ENCODE measurements at places on chromosomes 3 and 15.

GRCh38 chr3:169668957-169669741 lies 5.6 kb upstream of the MECOM start:
- no peak for DNase-seq

DNA sequence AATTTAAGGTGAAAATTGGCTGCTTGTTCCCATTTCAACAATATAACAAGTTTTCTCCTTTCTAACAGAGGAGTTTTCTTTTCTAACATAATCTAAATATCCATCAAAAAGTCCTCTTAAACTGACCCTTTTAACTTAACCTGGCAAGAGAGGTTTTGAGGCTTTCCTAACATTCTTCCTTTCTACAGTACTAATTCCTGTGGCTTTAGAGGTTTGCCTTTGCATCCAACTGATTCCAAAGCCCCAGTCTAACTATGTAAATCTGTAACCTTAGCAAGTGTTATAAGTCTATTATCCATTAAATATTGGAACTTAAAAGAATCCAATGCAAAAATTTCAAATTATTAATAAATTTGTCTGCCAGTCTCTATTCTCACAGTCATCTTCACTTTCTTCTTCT lies 134.1 kb downstream of the ISL2 start:
- DNase-seq = no peak

DNA sequence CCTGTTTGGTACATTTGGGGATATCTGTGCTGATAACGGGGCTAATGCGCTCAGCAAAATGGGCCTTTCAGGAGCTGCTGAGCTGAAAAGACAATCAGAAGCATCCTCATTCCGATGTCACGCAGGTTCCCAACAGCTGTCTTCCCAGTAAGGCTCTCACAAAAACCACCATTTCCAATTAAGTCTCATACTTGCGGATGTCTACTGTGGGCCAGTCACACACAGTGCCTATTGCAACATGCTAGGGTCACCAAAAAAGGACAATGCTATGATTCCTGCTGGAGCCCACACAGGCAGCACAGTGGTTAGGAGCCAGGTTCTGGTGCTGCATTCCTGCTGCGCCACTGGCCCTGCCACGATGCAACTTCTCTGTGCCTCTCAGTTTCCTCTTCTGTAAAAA lies 16.4 kb upstream of the LDHAL6B start:
- DNase-seq = no peak

DNA sequence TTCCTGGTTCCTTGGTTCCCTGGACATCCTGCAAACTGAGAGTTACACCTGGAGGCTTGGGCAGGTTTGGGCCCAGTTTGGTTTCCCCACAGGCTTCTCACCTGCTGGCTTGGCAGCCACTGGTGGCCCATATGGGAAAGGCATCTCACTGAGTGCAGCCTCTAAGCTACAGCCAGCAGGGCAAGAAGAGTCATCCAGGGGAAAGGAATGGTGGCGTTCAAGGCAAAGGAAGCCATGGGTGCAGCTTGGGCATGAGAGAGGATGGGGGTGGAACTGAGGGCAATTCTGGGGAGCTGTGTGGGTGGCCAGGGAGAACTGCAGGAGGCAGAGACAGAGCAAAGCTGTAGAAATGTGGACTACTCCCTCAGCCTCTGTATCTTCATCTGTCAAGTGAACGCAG lies 106.4 kb downstream of the EPHB1 start:
- no peak for DNase-seq

- DNase-seq = no peak
Measured at GRCh38 chr3:44529927-44530326, 25.1 kb upstream of the ZKSCAN7 start.

GRCh38 chr3:139127101-139127500 lies 82.4 kb upstream of the PRR23C start:
- DNase-seq = no peak

DNA sequence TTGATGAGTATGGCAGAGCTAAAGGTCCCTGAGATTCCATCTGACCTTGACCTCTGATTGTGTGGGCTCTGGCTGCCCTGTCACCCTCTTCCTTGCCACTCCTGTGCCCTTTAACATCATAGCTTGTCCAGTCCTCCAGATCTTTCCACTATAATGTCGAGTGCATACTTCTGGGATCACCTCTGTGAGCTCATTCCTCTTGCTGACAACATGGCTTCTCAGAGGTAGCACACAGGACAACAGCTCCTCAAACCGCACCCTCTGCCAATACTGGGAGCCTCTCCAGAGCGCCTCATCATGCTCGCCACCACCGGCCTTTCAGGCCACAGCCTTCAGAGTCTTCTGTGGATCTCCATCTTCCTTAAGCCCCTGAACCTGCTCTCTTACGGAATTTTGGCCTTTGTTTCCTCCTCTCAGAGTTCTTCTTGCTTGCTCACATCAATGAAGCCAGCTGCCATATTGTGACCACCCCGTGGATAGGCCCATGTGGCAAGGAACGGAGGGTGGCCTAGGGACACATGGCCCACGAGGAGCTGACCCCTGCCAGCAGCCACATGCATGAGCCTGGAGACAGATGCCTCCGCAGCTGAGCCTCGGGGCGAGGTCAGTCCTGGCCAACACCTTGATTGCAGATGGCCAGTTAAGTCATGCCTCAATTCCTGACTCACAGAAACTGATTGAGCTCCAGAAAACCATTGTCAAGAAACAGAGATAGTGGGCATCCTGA lies 31.1 kb downstream of the PLA2G4D start:
- no peak for DNase-seq

DNA sequence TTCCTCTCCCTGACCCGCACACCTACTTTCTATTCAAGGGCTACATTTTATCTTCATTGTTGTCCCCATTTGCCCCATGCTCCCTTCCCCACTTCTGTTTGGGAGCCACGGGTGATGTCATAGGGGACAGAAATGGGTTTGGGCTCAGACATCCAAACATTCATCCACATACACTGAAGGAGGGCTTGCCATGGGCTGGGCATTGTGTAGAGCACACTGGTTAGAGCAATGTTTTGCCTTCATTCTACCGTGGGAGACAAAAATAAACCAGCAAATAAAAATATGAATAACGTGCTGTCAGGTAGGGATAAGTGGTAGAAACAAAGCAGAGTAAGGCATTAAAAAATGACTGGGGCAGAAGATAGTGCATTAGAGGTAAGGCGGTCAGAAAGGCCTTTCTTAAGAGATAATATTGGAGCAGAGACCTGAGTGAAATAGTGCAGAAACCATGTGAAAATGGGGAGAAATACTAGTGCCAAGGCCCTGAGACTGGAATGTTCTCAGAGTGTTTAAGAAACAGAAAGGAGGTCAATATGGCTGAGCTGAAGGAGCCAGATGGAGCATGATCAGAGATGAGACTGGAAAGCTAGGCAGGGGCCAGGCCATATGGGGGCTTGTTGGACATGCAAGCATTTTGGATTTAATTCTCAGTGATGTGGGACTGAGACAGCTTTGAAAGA lies 40.9 kb upstream of the CLSTN2 start:
- DNase-seq = no peak

GRCh38 chr3:23726811-23727548 lies 78.8 kb upstream of the UBE2E1 start:
- DNase-seq = no peak

GRCh38 chr3:129013491-129013891 lies 12.4 kb downstream of the EFCC1 start:
- DNase-seq = no peak

GRCh38 chr15:25684521-25685431 lies 178.4 kb downstream of the ATP10A start:
- no peak for DNase-seq

DNA sequence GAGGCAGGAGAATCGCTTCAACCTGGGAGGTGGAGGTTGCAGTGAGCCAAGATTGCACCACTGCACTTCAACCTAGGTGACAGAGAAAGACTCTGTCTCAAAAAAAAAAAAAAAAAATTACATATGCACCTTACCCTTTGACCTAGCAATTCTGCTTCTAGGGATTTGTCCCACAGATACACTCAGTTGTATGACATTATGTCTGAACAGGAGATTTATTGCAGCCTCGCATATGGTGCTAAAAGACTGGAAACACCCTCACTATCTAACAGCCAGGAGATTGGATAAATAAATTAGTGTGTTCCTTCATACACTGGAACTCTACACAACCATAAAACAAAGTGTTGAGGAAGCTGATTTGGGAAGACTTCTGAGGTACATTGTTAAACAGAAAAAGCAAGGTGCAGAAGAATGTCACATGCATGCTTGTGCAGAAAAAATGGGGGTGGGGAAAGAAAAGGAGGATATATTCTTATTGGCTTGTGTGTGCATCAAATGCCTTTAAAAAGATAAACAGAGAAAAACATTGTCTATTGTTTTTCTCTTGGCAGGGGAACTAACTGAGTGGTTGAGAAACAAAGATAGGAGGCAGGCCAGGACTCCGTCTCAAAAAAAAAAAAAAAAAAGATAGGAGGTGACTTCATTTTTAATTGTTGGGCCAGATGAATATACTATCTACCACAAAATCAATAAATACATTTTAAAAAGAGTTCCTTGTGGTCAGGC lies 30.9 kb downstream of the PPCDC start:
- DNase-seq = no peak

DNA sequence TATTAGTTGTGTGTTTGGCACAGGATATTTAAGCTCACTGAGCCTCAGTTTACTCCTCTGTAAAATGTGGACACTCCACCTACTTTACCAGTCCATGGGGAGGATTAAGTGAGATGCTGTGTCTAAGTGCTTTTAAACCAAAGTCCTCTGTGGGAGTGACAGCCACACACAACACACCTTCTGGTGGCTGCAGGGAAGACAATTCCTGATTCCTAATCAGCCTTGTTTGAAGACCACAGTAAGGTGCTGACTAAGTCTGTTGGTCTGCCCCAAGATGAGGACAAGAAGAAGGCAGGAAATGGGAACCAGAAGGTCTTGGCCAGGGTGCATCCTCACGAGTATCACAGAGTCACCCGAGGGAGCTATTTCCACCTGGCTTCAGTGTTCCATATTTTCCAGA lies 52.3 kb downstream of the EPHB1 start:
- DNase-seq = no peak

GRCh38 chr15:67013696-67014095 lies 51.7 kb upstream of the SMAD3 start:
- no peak for DNase-seq

DNA sequence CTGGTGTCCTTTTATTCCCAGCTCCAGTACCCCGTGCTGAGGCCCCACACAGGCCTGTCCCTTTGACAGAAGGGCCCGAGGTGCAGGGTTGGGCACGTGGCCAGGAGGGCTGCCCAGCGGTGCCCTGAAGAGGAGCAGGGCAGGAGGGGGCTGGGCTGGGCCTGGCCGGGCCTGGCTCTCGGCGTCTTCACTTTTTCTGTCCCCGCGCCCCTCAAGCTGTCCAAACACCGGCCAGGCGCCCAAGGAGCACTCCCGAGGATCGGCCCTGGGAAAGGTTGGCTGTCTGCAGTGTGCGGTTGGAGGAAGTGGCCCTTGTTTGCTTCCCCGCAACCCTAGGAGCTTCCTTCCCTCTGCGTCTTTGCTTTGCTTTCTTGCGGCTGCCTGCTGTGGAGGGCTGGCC lies 84.1 kb downstream of the WNT7A start:
- DNase-seq = no peak

DNA sequence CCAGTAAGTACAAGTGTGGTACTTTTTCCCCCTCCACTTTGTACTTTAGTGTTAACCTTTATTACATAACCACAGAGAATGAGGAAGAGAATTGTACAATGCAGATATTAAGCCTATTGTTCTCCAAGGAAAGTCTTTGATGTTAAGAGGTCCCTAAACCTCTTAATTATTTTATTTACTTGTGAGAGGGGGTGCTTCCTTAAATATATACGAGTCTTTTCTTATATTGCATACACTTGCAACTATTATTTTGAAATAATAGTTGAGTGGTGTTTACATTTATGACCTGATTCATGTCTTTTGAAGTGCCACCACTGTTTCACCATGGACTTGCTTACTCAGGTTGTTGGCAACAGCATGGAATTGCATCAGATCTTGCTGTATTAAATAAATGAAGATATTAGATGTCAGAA lies 10.1 kb downstream of the USP3 start:
- DNase-seq = no peak

GRCh38 chr3:118408431-118408830 lies 626.2 kb downstream of the IGSF11 start:
- no peak for DNase-seq

DNA sequence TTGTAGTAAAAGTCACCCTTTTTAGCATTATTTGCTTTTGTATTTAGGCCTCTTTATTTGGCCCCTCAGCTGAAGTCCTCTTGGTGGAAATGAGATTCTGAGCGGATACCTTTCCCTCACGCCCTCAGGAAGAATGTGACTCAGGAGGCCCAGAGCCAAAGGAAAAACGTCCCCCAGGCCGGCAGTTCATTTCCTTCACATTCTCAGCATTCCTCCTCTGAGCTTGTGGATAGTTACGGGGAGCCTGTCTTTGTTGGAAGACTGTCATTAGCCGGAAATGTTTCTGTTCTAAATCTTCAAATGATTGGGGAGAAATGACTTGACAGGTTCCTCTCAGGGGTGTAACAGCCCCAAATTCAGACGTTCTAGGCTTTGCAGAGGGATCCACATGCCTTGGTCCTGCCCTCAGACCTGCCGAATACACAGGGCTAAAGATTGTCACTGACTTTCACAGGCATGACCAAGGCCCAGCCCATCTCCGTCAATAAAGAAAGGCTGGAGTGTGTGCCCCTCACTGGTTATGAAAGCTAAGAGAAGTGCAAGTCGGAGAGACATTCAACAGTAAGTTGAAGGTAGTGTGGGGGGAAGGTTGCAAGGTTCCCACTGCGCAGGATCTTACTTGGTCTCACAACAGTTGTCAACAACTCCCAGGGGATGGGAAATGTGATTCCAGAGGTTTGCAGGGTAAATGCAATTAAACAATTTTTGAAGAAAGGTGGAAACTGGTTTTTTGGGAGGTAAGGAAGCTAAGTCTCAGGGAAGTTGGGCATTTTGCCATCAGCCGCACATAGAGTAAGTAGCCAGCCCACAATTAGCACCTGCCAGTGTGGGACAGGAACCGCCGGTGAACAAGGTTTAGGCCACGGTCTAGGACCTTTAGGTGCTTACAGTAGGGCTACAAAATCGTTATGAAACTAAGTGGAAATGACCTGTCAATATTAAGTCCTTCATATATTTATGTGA lies 39.7 kb upstream of the MYZAP start:
- no peak for DNase-seq

All from activated naive CD4-positive, alpha-beta T cell (primary cell).